ENCODE measurements at places on chromosomes 7 and 10. TPM values are rescaled to one million over a fixed set of nuclear protein-coding genes. Genes with fewer than 3 reads are reported as not detected.

- no peak for DNase-seq
Observed at GRCh38 chr7:96441436-96442084, 119.7 kb upstream of the SLC25A13 start.

DNA sequence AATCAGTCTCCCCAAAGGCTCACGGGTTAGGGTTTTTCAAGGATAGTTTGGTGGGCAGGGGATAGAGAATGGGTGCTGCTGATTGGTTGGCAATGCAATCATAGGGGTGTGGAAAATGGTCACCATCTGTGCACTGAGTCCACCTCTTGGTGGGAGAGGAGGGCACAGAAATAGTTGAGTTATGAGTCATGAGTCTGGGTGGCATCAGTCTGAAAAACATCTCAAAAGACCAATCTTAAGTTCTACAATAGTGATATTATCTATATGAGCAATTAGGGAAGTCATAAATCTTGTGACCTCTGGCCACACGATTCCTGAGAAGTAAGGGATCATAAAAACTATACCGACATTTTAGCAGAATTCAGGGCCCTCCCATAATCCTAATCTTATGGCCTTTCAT, 62.7 kb downstream of the LGI1 start:
- no peak for DNase-seq

Gene TRIM8
- 39.1 TPM for total RNA-seq

DNA sequence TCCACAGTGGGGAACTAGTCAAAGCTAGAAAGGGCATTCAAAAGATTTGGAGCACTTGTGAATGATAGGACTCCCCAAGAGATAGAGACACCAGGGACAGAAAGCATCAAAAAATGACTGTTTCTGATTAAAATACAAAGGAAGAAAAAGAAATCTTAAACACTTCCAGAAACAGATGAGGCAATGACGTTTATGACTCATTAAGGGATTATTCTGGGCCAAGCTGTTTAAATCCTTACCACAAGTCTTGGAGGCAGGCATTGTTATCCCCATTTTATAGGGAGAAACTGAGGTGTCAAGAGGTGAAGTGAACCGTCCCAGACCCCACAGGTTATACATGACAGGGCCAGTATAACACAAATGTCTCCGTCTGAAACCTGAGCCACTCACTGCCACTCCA, 68.3 kb upstream of the AMPH start:
- DNase-seq = no peak

Gene PCLO
- not detected for total RNA-seq

DNA sequence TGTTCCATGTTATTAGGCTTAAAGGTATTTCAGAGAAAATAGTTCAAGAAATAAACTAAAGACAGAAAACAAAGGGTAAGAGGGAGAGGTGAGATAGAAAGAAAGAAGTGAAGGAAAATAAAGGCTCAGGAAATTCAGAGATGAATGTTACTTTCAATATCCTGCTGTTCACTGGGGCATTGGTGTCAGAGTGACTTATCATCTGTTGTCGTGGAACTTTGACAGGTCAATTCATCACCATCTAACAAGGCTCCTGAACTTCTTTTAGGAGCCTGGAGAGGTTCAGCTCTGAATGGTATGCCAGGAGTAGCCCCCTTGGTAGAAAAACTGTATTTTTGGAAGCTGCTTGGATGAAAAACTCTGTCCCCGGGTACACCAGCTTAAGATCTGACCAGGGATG, 100.1 kb downstream of the KLF6 start:
- no peak for DNase-seq

Gene HNRNPF
- total RNA-seq = 466 TPM

- no peak for DNase-seq
Observed at GRCh38 chr10:116774728-116775151, 32.4 kb upstream of the HSPA12A start.

DNA sequence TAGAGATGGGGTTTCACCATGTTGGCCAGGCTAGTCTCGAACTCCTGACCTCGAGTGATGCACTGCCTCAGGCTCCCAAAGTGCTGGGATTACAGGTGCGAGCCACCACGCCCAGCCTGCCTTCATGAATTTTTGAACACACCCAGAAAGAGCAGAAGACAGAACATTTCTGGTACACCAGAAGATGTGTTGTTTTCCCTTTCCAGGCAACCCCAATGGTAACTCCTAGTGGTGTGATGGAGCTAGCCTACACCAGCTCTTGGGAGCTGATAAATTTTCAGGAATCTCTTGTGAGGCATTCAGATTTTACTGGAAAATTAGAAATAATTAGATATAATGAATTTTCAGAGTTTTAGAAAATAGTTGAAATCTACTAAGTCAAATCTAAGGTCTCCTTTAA, 904 bp upstream of the CCDC7 start:
- DNase-seq = peak; percentile 6

Gene ZNF485
- total RNA-seq = 6.9 TPM

DNA sequence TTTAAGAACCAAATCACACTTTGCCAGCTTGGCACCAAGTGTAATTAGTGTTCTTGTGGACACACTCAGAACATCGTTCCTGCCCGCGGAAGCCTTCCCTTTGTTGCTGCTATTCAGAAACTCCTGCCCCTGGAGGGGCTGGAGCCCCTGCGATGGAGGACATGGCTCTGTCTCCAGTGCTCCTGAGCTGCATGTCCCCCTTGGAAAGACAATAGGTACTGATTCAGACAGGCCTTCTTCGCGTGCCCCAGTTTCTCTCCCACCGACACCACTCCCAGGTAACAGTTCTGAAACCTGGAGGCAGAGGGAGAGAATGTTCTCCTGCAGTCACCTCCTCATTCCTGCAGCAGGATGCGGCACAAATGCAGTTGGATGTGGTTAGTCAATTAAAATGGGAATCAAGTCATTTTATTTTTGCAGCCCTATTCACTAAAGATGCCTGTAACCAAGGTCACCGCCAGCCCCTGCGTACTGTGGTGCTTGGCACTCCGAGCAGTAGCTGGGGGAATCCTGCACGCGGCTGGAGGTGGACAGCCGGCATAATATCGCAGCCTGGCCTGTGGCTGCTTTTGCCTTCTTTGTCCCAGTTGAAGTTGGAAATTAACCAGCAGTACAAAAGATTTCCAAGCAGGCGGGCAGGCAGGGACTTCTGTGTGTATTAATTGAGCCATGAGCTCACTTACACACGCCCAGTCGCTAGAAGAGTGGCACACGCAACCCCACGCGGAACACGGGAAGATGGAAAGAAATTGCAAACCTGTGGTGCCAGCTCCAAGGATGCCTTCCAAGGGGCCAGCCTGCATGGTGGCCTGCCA, 205.7 kb downstream of the EBF3 start:
- DNase-seq = no peak

GRCh38 chr7:158847451-158847866, 8.9 kb upstream of the DYNC2I1 start:
- DNase-seq = peak; percentile 39

GRCh38 chr10:103278862-103279298, 1.9 kb downstream of the INA start:
- peak; percentile 76 for DNase-seq

DNA sequence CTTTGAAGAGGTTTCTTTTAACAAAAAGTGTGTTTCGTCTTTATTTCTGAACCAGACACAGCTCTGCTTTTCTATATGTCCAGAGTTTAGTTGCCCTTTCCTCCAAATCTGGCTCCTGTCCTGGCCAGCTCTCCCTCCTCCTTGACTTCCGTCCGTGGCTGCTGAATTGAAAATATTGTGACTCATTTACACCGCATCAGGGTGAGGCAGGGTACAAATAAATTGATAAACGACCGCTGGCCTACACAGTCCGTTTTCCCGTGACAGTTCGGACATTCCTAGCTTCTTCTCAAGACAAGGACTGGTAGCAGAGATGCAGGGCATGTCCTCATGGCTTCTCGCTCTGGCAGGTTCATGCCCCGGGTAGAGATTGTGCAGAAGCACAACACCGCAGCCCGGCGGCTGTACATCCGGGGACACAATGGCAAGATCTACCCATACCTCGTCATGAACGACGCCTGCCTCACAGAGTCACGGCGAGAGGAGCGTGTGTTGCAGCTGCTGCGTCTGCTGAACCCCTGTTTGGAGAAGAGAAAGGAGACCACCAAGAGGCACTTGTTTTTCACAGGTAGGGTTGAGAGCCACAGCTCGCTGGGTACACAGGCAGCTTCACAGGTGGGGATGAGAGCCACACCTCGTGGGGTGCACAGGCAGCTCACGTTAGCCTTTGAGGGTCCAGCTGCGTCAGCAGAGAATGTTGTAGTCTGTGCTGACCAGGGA, 126.6 kb downstream of the TRRAP start:
- DNase-seq = no peak

Gene PLOD3
- 30.7 TPM for total RNA-seq

DNA sequence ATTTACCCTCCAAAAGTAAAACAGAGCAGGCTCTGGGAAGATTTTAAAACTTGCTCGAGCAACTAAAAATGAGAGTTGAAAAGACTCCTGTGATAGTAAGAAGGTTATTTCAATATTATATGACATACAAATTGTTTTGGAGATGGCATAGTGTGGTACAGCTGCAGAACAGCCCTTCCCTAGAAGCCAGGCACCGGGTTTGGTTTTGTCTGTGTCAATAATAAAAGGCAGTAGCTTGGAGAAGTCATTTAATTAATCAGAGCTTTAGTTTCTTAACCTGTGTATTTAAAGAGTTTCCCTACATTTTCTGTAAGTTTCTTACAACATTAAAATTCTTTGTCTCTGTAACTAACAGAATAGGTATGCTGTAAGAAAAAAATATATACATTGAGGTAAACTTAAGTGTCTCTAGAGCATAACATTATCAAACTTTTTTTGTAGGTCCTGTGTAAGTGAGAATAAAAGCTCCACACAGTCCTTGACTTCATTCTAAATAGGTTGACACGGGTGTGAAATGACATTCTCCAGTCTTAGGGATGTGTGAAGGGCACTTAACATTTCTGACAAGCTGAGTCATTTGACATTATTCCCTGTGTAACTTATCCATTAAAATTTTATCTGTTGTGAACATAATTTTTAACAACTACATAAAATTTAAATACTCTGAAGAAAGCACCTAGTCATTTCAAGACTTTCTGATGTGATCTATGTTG, 425.0 kb upstream of the ETV1 start:
- no peak for DNase-seq

DNA sequence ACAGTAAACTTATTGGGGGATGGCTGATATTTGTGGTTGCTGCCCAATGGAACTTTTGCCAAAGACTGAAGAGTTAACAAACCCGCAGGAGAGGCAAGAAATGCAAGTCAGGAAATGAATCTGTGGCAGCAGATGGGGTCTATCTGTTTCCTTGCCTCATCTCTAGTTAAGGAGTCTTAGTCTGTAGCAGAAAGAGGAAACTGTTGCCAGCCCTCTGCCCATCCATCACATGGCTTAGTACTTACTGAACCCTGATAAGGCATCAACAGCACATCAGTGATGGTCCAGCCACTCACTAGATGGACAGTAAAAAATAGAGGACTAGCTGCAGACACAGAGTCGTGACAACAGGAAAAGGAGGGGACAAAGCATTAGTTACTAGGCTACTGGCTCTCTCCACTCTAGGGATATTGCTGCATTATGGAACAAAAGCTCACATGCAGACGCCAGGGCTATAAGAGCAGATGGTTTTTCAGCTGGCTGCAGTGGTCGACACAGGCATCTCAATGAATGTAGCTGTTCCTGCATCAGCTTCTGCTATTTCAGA, 614.7 kb downstream of the PARD3 start:
- DNase-seq = no peak

DNA sequence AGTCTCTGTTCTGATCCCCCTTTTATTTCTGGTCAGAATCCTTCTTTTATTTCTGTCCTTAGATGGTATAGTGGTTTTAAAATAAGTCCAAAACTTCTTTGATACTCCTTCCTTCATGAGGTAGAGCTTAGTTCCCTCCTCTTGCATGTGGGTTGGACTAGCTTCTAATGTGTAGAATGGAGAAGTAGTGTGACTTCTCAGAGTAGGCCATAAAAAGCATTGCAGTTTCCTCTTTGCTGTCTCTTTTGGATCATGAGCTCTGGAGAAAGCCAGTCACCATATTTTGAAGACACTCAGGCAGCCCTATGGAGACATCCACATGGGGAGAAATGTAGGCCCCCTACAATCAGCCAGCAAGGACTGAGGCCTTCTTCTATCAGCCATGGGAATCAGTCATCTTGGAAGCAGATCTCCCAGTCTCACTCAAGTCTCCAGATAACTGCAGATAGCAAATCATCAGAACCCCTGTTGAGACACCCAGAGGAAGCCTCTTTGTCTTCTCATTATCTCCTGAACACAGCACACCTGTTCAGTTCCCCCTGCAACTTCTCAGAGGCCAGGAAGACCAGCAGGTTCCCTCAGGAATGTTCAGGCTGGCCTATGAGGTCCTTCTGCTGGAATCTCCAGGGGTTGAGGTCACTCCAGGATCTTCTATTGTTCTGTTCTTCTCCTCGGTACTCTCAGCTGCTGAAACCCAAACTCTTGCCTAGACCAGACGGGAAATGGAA, 511.9 kb upstream of the ZMIZ1 start:
- no peak for DNase-seq

Gene MTG1
- total RNA-seq = 52.1 TPM

GRCh38 chr10:79044846-79045245, 23.9 kb upstream of the ZMIZ1 start:
- no peak for DNase-seq

- DNase-seq = no peak
Observed at GRCh38 chr7:74187915-74188675, 13.9 kb downstream of the EIF4H start.

- no peak for DNase-seq
Observed at GRCh38 chr7:105316578-105317344, 72.0 kb downstream of the SRPK2 start.

Gene CALHM3
- not detected for total RNA-seq

GRCh38 chr7:24703296-24703695, 54.0 kb downstream of the GSDME start:
- DNase-seq = no peak

GRCh38 chr10:116281775-116282174, 8.8 kb upstream of the GFRA1 start:
- no peak for DNase-seq

GRCh38 chr7:43211286-43211685, 98.8 kb downstream of the HECW1 start:
- DNase-seq = no peak

GRCh38 chr7:157412491-157413180, 75.8 kb downstream of the DNAJB6 start:
- DNase-seq = no peak

Gene FRMD4A
- total RNA-seq = 1.3 TPM

GRCh38 chr7:149662591-149663095, 110.7 kb downstream of the ZNF467 start:
- DNase-seq = peak; percentile 86

Gene NPFFR1
- total RNA-seq = not detected

- no peak for DNase-seq
Observed at GRCh38 chr7:26657686-26658388, 206.6 kb downstream of the SKAP2 start.

- DNase-seq = no peak
Observed at GRCh38 chr10:26413375-26413774, 24.8 kb upstream of the APBB1IP start.

- DNase-seq = peak; percentile 79
Observed at GRCh38 chr7:102279537-102280400, 6.9 kb upstream of the SH2B2 start.

DNA sequence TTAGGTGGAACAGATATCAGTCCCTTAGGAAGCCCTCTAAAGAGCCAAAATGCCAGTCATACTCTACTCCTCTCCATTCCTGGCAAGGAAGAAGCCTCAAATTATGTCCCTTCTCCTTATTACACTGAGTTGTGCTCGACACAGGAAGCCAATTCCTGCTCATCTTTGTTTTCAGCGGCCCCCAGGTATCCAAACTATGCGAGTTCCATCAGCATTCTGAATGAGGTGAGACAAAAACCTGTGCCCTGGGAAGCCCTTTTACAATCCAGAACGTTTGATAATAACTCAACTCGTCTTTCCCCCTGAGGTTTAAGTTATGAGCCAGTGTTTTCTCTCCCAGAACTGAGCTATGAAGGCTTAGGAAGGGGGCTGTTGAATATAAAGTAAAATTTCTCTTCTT, 580.5 kb downstream of the NXPH1 start:
- DNase-seq = no peak

All from activated CD4-positive, alpha-beta T cell treated with anti-CD3 and anti-CD28 coated beads for 36 hours (primary cell).